M059J (cell line): ENCODE measurements at places on chromosomes 2 and 18. TPM values are rescaled to one million over a fixed set of nuclear protein-coding genes. Genes with fewer than 3 reads are reported as not detected.
A peak's percentile ranks its signal among the peaks of the same experiment; 100 is the strongest.

Gene PJVK
- total RNA-seq, result not detected in 2 replicates

Gene KIAA2012
- total RNA-seq, result not detected in 2 replicates

Gene CROCC2
- total RNA-seq, result not detected in 2 replicates

Gene MYO5B
- total RNA-seq, result 4.1 and 5.5 TPM in 2 replicates

Gene LRATD1
- total RNA-seq, result 0.57 and 0.79 TPM in 2 replicates

Gene ATF2
- 33.7 and 39.3 TPM in 2 replicates for total RNA-seq

Gene YES1
- total RNA-seq, result 127 and 160 TPM in 2 replicates

Gene BOLL
- not detected in 2 replicates for total RNA-seq

Gene AQP12A
- total RNA-seq, result not detected in 2 replicates

Gene PRKAG3
- total RNA-seq, result not detected in 2 replicates

DNA sequence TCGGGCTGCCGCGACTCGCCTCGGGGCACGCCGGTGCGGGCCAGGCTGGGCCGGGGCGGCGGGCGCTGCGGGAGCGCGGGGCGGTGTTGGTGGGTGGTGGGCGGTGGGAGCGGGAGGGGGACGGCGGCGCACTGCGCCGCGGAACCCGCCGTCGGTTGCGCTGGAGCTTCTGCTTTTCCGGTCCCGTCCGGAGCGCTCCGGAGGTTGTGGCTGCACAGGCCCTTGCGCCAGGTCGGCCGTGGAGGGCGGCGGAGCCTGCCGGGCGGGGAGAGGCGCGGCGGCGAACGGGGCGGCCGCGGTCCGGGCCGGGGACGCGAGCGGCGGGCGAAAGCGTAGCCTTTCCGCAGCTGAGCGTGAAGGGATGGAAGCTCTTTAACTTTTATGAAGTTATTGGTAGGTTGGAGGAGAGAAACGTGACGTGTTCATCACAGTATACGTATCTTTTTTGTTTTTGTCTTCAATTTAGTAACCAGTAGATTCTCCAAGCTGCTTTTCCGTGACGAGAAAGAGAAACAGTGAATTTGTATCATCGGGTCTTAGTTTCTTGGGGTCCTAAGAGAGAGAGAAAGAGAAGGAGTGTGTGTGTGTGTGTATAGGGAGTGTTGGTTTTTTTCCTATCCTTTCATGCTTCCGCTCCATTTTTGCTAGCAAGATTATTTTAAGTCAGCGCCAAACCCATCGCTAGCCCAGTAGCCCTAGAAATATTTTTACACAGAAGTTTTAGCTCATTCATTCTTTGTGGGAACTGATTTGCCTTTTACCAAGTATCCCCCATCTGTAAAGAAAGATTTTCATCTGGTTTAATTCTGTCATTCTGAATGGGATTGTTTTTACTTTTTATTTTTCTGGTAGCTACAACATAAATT is 535 bp downstream of the ATG4B start:
- peak; percentile 8 for DNase-seq

DNA sequence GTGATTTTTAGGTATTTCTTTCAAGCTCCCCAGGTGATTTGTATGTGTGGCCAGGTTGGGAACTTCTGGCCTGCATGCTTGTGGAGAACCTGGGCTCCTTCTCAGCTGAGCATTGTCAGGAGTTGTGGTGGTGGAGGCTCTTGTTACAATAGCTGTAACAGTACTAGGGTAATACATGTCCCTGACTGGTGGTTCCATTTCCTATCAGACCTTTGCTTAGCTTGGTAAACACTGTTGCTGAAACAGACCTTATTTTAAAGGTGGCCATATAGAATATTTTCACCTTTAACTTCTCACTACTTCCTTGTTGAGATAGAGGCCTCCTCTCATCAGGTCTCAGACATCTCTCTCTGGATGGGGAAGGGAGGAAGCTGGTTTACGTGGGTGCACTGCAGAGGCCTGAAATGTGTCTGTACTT is 79.2 kb downstream of the SETBP1 start:
- DNase-seq, result no peak

GRCh38 chr2:26652361-26653041 is 11.3 kb upstream of the CIB4 start:
- peak; percentile 7 for DNase-seq

DNA sequence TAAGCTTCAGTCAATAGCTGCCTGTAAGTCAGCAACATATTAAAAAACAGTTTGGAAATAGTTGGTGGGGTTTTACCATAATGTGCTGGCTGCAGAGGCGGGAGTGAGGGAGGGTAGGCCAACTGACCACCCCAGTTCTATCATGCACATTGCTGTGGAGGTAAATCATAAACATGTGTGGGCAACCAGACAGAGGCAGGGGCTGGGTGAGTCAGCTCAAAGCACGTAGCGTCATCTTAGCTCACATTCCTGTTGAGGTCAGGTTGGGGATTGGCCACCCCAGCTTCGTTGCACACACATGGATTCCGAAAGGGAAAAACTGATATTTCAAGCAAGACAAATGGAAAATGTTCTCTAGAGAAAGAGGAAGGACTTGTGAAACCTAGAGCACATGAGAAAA is 19.5 kb downstream of the GPR45 start:
- peak; percentile 88 for DNase-seq

GRCh38 chr2:10166676-10167292 is 44.2 kb downstream of the RRM2 start:
- DNase-seq, result no peak

DNA sequence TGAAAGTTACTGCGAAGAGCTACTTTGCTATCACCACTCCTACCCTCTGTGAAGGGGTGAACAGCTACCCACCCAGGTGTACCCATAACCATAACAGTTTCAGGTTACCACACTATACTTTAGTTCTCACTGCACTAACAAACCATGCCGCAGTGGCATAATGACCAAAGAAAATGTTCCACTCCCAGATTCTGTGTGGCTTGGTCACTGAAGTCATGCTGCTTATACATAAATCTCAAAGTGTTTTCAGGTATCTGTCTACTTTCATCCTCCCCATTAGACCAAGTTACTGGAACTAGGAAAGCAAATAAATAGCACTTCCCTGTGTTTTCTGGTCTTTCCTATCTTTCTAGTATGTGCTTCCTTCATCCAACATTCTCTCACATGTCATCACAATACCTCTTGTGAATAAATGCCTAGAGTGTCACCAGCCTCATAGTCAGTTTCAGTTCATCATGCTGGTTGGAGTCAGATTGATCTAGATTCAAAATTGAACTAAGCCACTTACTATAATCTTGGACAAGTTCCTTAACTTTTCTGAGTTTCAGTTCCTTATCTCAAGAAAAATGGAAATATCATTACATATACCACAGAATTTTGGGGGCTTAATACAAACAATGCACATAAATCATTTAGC is 293.6 kb downstream of the FSIP2 start:
- DNase-seq, result no peak

GRCh38 chr2:39618736-39619135 is 47.0 kb upstream of the TMEM178A start:
- DNase-seq, result no peak

DNA sequence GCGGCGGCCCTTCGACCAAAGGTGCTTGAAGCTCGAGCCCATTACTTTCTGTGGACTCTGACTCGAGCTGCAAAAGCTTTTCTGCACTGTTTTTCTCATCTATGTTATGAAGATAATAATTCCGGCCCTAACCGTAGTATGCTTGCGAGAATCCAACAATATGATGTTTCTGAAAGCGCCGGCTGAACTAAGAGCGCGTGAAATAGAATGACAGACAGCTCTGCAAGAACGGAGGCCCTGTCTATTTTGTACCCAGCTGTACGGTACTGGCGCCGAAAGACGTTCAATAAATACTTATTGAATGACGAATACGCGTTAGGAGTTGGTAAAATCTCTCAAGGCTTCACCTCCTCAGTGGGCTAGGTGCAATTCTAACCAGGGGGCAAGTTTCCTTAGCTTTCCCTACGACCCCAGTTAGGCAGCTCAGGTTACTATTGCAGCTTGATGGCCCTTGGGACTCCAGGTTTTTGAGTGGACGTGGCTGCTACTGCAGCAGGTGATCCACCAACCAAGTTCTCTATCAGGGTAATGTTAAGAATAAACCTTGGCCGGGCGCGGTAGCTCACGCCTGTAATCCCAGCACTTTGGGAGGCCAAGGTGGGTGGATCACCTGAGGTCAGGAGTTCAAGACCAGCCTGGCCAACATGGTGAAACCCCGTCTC is 570 bp downstream of the SCRN3 start:
- DNase-seq, result peak; percentile 27

DNA sequence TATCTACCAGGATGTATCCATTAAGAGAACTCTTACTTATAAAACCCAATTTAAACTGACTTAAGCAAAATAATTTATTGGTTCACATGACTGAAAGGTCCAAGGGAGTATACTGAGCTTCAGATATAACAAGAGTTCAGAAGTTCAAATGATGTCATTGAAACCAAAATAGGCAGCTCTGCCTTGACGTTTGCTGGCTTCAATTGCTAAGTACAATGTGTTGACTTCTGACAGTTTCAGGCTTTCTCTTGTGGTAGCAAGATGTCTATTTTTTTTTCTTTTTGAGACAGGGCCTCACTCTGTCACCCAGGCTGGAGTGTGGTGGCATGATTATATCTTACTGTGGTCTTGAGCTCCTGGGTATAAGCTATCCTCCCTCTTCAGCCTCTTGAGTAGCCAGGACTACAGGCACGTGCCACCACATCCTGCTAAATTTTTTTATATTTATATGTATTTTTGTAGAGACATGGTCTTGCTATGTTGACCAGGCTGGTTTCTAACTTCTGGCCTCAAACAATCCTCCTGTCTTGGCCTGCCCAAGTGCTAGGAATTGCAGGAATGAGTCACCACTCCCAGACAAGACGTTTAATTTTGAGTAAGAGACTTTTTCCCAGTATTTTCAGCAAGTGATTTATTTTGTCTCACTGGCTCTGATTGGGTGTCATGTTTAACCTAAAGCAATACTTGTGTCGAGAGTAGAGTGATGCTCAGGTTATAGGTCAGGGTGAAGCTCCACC is 184.8 kb downstream of the NR4A2 start:
- DNase-seq, result no peak
